ENCODE measurements at places on chromosomes 16 and 17.

- no peak for DNase-seq
Measured at GRCh38 chr17:17904166-17905035, 67.6 kb upstream of the SREBF1 start.

GRCh38 chr16:66399031-66399430, 28.1 kb upstream of the BEAN1 start:
- no peak for DNase-seq

DNA sequence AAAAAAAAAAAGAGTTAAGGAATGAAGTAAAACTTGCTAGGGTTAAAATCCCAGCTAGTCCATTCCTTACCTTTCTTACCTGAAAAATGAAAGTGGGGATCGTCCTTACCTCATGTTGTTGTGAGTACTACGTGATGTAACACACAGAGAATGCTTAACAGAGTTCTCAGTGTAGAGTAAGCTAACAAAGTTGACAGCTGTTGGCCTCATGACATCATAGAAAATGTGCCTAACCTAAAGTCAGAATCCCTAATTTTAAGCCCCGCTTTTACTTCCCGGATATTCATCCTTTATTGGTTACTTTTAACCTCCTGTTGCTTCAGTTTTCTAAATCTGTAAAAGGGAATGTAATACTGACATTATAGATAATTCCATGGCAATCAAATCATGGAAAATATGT, 505.8 kb upstream of the HSBP1 start:
- no peak for DNase-seq

- no peak for DNase-seq
Measured at GRCh38 chr16:85883813-85884212, 15.1 kb upstream of the IRF8 start.

- peak; percentile 19 for DNase-seq
Measured at GRCh38 chr17:77959126-77959925, 823 bp downstream of the TNRC6C start.

GRCh38 chr16:75379339-75379738, 54.0 kb downstream of the CFDP1 start:
- DNase-seq: no peak

DNA sequence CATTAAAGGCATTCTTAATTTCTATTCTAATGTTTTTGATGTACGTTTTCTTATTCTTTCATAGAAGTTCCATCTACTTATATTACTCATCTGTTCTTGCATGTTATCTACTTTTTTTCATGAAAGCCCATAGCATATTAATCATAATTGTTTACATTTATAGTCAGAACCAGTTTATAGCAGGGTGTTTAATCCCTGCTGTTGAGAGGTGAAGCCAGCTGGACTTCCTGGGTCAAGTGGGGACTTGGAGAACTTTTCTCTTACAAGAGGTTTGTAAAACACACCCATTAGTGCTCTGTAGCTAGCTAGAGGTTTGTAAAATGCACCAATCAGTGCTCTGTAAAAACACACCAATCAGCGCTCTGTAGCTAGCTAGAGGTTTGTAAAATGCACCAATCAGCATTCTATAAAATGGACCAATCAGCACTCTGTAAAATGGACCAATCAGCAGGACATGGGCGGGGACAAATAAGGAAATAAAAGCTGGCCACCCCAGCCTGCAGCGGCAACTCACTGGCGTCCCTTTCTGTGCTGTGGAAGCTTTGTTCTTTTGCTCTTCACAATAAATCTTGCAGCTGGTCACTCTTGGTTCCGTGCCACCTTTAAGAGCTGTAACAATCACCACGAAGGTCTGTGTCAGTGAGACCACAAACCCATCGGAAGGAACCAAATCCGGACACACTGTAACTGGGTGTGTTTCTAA, 120.6 kb downstream of the TANC2 start:
- DNase-seq: no peak

- DNase-seq: no peak
Measured at GRCh38 chr17:68794636-68795434, 160.4 kb downstream of the ABCA8 start.

GRCh38 chr17:75124819-75125162, 6.8 kb downstream of the NT5C start:
- DNase-seq: no peak

DNA sequence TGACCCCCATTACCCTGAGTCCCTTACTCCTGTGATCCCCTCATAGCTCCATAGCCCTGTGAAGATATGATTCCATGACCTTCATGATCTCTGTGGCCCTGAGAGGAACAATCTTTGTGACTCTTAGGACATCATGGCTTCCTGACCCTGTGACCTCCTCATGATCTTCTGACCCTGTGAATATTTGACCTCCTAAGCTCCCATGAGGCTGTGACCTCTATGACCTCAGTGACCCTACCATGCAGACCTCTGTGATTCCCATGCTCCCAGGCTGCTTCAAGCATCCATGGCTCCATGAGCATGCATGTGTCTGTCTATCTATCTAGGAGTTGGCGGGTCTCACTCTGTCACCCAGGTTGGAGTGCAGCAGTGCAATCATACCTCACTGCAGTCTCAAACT, 12.1 kb downstream of the RIPOR1 start:
- no peak for DNase-seq

DNA sequence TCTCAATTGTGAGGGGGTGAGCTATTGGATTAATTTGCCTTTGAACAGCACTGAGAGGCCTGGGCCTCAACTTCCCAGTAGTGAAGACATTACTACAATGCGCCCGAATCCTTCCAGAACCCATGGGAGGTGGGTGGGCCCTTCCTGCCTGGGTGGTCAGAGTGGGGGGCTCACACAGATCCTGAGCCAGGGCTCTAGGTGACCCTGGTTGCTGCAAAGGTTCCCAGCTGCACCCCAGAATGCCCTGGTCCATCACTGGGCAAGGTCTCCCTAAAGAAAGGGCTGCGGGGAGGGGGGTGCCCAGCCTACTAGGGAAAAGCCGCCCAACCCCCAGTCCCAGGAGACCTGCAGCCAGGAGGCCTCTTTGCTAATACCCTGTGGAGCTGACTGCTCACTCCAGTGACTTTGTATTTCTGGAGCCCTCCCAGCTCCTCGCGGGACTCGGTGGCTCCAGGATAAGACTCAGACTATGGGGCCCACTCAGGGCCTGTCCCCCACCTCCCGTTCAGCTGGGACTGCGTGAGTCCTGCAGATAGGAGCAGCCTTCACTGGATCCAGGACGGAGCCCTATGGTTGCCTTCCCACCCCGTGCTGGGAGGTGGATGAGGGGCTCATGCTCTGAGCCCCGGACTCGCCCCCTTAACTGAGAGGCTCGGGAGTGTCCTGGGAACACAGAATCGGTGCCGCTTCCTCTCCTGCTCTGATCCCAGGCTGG, 40.2 kb downstream of the SLC7A5 start:
- DNase-seq: no peak

DNA sequence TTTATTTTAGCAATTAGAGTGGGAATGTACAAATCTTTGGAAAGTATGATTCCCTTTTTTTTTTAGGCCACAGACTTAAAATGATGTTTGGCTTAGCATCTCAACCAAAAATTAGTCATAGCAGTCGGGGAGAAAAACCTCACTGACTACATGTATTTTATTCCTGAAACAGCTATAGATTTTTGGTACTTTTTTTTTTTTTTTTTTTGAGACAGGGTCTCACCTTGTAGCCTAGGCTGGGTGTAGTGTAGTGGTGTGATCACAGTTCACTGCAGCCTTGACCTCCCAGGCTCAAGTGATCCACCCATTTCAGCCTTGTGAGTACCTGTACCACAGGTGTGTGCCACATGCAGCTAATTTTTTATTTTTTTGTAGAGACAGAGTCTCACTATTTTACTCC, 23.4 kb downstream of the RNFT1 start:
- no peak for DNase-seq

DNA sequence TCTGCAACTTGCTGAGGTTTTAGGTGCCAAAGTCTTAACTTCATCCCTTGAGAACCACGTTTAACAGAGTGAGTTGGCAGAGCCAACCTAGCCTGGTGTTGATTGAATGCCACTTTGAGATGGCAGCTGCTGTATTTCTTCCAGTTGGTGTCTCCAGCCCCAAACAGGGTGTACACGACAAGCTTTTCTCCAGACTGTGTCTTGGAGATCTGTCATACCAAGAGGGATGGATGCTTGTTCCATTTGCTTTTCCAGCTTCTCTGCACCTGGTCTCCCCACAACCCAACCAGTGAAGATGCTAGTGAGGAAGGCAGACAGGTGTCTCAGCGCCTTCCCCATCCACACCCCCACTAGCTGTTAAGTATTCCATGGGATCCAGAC, 141.1 kb upstream of the HS3ST2 start:
- DNase-seq: no peak

GRCh38 chr16:1976216-1976520, 4.3 kb downstream of the TBL3 start:
- DNase-seq: no peak
